ENCODE measurements at places on chromosomes 5 and 9.

DNA sequence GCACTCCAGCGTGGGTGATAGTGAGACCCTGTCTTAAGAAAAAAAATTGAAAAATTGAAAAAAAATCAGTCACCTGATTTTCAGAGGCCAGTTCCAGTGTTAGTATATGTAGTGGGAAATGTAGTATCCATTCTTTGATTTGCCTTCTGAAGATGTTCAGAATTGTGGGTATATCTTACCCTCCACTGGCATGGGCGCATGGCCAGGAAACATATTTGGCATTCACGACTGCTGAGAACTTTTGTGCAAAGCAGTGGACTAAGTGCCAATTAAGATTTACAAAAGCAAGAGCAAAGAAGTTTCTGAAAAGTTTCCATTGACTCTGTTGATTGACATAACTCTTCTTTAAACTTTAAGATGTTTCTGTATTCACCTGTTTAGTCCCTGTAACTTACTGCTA is 2.4 kb downstream of the CAVIN4 start:
- DNase-seq, result no peak

GRCh38 chr9:546797-547223 is 294.7 kb upstream of the DMRT1 start:
- DNase-seq, result no peak

DNA sequence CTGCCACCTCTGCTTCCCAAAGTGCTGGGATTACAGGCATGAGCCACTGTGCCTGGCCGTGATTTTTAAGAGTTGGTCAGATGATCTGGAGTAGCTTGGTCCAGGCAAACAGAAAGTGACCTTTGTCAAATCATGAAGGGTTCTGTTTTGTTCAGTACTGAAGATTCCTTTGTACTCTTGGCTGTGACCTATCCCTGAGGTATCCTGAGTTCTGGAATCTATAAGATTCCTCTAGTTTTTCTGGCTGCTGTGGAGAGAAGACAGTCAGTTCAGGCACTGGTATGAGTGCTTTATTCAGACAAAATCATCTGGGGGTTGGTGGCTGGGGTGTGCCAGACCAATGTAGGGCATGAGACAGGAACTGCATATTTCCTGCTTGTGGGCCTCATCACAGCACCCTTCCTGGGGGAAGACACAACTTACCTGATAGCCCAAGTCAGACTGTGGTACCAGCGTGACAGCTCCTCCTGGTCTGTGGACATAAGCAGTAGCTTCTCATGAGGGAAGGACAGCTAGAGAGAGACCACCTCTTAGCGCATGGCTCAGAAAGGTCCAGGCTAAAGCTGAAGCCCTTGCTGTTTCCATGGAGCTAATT is 3.1 kb downstream of the ARHGEF39 start:
- DNase-seq, result no peak

- no peak for DNase-seq
Measured at GRCh38 chr9:137836831-137837241, 40.7 kb upstream of the CACNA1B start.

Data from retinal pigment epithelial cell (primary cell).